ENCODE measurements at places on chromosomes 4 and X.

GRCh38 chr4:8582436-8582835, 2.2 kb downstream of the GPR78 start:
- H3K27ac ChIP-seq: no peak overlapping the region
- no peaks in the 10 kb centered on the region for H3K4me1 ChIP-seq
- DNase-seq: no peak

- H3K4me1 ChIP-seq: no peaks in the 10 kb centered on the region
- no peak overlapping the region for H3K4me3 ChIP-seq
- H3K36me3 ChIP-seq: no peaks in the 10 kb centered on the region
- no peaks in the 10 kb centered on the region for H3K27me3 ChIP-seq
- DNase-seq: no peak
Measured at GRCh38 chr4:129515356-129515755, 419.4 kb downstream of the C4orf33 start.

- DNase-seq: no peak
- H3K4me1 ChIP-seq: no peaks in the 10 kb centered on the region
- H3K4me3 ChIP-seq: no peak overlapping the region
Measured at GRCh38 chr4:124135409-124135813, 577.1 kb downstream of the ANKRD50 start.

DNA sequence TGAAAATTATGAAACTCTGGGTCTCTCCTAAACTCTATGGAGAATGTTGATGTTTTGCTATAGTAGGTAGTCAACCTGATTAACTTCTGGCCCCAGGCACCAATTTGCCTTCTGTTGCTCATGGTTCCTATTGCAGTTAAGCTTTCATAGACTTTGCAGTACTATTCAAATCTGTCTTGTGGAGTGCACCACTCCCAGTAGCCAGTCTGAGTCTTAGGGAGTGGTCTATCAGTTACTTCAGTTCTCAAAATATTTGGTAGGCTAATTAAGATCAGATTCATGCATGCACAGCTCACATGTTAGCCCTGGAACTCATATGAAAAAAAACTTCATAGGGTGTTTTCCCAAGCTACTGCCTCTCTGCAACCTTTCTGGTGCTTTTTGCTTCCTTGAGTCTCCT, 53.3 kb downstream of the BMP15 start:
- no peaks in the 10 kb centered on the region for H3K36me3 ChIP-seq
- no peaks in the 10 kb centered on the region for H3K27me3 ChIP-seq
- no peak for DNase-seq
- no peak overlapping the region for H3K27ac ChIP-seq

DNA sequence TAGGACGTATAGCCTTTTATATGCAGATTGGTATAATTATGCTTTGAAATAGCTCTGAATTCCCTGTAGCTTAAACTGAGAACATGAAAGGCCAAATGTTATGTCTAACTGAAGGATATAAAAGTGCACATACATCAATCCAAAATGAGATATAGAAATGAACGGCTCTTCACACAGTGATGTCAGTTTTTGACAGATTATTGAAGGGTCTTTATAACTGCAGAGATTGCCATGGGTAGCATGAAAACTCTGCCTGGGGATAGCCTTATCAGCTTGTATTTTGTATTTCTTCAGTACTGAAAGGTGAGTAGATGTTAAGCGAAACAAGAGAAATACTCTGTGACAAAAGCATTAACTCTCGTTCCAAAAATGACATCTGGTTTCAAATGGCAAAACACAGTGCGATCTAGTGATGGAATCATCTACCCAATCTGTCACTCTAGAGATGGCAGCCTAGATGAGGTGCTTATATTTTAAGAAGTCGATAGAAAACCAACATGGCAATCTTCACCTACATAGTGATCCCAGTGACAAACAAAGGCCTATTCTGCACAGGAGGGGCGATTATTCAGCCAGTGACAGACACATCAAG, 59.7 kb downstream of the PCDH10 start:
- no peaks in the 10 kb centered on the region for H3K27me3 ChIP-seq
- no peak for DNase-seq
- H3K4me3 ChIP-seq: no peak overlapping the region
- H3K36me3 ChIP-seq: no peaks in the 10 kb centered on the region

- H3K27ac ChIP-seq: no peak overlapping the region
- H3K4me1 ChIP-seq: no peaks in the 10 kb centered on the region
- H3K27me3 ChIP-seq: no peaks in the 10 kb centered on the region
- no peak overlapping the region for H3K4me3 ChIP-seq
Measured at GRCh38 chr4:150583287-150584110, 1.5 kb downstream of the MAB21L2 start.

DNA sequence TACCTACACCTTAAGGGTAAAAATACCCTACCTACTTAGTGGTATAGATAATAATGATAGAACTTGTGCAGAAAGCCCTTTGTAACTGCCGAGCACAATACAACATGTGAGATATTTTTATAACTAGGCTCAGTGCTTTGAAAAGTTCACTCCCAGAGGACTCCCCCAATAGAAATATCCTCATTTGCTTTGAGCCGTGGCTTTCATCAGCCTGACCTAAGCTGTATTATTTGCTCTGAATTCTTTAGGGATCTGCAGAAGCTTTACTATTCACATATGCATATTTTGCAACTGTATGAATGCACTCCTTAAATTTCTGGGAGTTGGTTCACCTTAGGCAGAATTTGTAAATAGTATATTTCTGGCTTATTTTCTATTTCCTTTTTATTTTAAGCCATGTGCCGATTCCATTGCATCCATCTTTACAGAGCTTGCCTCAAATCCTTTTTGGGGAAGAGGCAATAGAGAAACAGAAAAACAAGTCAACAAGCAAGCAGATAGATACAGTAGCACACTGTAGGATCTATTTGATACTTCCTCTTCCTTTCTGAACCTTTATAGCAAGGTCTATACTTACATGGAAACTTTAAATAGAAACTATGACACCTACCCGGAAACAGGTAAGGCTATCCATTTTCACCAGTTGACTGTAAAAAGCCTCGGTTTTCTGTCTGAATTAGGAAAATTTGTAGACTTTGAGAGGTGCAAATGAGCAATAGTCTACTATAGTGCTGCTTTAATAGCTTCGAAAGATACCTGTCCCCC, 242.5 kb upstream of the VCX3A start:
- H3K4me3 ChIP-seq: no peak overlapping the region
- H3K27ac ChIP-seq: no peak overlapping the region
- no peaks in the 10 kb centered on the region for H3K36me3 ChIP-seq
- H3K27me3 ChIP-seq: no peaks in the 10 kb centered on the region
- H3K4me1 ChIP-seq: no peaks in the 10 kb centered on the region

DNA sequence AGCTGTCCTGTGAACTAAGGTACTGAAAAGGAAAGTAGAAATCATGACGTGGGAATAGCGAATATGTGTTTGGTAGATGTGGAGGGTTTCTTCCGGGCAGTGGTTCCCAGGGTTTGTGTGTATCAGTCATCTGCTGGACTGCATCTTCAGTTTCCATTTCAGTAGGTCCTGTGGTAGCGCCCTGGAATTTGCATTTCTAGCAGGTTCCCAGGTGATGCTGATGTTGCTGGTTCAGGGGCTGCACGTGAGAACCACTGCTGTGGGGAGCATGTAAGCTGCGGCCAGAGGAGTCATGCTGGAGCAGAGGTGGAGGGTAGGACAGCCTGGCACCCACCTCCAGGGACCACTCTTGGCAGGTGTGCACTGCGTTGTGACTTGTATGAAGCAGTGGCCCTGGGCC, 47.1 kb downstream of the ARHGAP10 start:
- H3K4me1 ChIP-seq: peaks cover 6% of the 10 kb centered on the region
- no peaks in the 10 kb centered on the region for H3K36me3 ChIP-seq
- DNase-seq: no peak
- H3K27me3 ChIP-seq: no peaks in the 10 kb centered on the region

DNA sequence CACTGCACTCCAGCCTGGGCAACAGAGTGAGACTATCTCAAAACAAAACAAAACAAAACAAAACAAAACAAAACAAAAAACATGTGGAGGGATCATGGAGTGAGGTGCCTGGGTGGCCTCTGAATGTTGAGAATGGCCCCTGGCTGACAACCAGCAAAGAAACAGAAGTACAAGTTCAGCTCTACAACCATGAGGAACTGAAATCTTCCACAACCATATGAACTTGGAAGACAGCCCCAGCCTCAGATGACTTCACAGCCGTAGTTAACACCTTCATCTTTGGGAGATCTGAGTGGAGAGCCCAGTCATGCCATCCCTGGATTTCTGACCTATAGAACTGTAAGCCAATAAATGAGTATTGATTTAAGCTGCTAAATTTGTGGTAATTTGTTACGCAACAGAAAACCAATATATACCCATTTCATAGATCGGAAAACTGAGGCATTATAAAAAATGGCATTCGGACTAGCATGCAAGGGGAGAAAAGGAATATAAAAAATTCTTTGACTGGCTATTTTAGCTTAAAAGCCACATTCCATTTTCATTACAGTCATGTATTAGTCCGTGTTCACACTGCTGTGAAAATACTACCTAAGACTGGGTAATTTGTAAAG, 138.7 kb upstream of the RAPGEF2 start:
- no peak overlapping the region for H3K4me3 ChIP-seq
- H3K27me3 ChIP-seq: no peaks in the 10 kb centered on the region
- no peaks in the 10 kb centered on the region for H3K36me3 ChIP-seq
- DNase-seq: no peak

- H3K4me3 ChIP-seq: no peak overlapping the region
- H3K36me3 ChIP-seq: no peaks in the 10 kb centered on the region
- no peak overlapping the region for H3K27ac ChIP-seq
- DNase-seq: no peak
- H3K4me1 ChIP-seq: no peaks in the 10 kb centered on the region
Measured at GRCh38 chrX:27555514-27555913, 34.6 kb upstream of the DCAF8L2 start.

GRCh38 chr4:48180234-48180633, 46.2 kb upstream of the TXK start:
- no peak for DNase-seq
- H3K27ac ChIP-seq: no peak overlapping the region
- H3K36me3 ChIP-seq: no peaks in the 10 kb centered on the region
- no peaks in the 10 kb centered on the region for H3K27me3 ChIP-seq

GRCh38 chr4:14700083-14700482, 302.2 kb upstream of the CPEB2 start:
- no peak overlapping the region for H3K27ac ChIP-seq
- no peak for DNase-seq
- no peak overlapping the region for H3K4me3 ChIP-seq
- no peaks in the 10 kb centered on the region for H3K36me3 ChIP-seq
- no peaks in the 10 kb centered on the region for H3K27me3 ChIP-seq
- no peaks in the 10 kb centered on the region for H3K4me1 ChIP-seq
